ENCODE measurements at places on chromosomes 11 and 22. TPM values are rescaled to one million over a fixed set of nuclear protein-coding genes. Genes with fewer than 3 reads are reported as not detected.

GRCh38 chr11:93197380-93198214, at the start of gene SLC36A4:
Gene SLC36A4 (minus strand): TSS chr11:93197991. CDS start chr11:93197832, 159 bp downstream.
- peak within 1 kb of the TSS; percentile 78 for H3K4me3 ChIP-seq
- no peaks in the 10 kb centered on the region for H3K27me3 ChIP-seq
- peaks cover 8% of the 10 kb centered on the region for H3K4me1 ChIP-seq

GRCh38 chr11:72579816-72580641, 94.2 kb downstream of the PDE2A start:
- no peaks in the 10 kb centered on the region for H3K36me3 ChIP-seq
- H3K27me3 ChIP-seq, result peaks cover 8% of the 10 kb centered on the region
- peak; percentile 45 for DNase-seq
- no peak overlapping the region for H3K27ac ChIP-seq
- H3K4me1 ChIP-seq, result peaks cover 5% of the 10 kb centered on the region

Gene CCDC81
- total RNA-seq, result 0.38 TPM

Gene MUC5B
- total RNA-seq, result 1.2 TPM

- H3K27ac ChIP-seq, result no peak overlapping the region
- H3K4me1 ChIP-seq, result peaks cover 3% of the 10 kb centered on the region
- DNase-seq, result no peak
- no peaks in the 10 kb centered on the region for H3K27me3 ChIP-seq
- no peak overlapping the region for H3K4me3 ChIP-seq
Measured at GRCh38 chr22:41966225-41966606, 3.0 kb upstream of the SEPTIN3 start.

Gene SPDYC
- total RNA-seq, result not detected

DNA sequence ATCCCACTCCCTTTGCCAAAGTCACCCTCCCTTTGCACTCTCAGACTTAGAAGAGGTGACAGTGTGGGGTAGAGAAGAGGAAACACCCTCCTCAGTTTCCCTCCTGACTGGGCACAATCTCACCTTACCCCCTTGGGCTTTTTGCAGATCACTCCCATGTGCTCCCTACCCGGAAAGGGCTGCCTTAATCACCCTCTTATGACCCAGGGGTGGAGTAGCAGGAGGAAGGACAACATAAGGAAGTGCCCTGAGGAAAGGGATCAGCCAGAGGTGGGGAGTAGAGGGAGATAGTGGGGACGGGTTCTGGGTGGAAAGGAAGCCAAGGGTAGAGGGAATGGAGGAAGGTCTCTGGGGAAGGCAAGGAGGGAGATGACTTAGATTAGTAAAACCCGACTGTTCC, 52.0 kb downstream of the NRXN2 start:
- no peak overlapping the region for H3K27ac ChIP-seq
- H3K4me1 ChIP-seq, result no peaks in the 10 kb centered on the region
- DNase-seq, result no peak
- no peaks in the 10 kb centered on the region for H3K36me3 ChIP-seq
- H3K4me3 ChIP-seq, result no peak overlapping the region
- H3K27me3 ChIP-seq, result peaks cover 21% of the 10 kb centered on the region

DNA sequence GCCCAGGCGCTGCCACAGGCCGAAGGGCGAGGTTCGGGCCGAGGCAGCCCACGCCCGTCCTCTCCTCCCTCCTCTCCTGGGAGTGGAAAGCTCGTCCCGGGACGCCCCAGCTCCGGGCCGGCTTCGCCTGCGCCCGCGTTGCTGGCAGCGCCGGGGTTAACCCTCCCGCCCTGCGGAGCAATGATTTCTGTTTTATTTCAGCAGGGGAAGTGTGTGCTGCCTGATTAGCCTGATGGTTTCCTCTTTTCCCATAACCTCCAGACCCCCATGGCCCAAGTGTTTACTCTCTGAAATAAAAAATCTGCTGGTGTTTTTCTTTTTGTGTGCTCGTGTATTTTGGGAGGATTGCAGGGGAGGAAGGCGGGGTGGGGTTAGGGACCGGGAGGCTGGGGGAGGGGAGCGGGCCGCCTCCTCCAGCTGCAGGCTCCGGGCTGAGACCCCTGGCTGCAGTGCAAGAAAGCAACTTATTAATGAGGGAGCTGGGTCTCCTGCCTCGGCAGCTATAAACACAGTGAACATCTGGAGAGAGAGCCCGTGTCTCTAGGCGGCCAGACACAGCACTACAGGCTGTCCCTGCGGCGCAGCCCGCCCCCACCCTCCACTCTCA, 38.6 kb downstream of the ETS1 start:
- H3K36me3 ChIP-seq, result no peaks in the 10 kb centered on the region
- DNase-seq, result peak; percentile 76
- H3K4me1 ChIP-seq, result peaks cover 54% of the 10 kb centered on the region
- H3K4me3 ChIP-seq, result peak overlapping the region; percentile 52

DNA sequence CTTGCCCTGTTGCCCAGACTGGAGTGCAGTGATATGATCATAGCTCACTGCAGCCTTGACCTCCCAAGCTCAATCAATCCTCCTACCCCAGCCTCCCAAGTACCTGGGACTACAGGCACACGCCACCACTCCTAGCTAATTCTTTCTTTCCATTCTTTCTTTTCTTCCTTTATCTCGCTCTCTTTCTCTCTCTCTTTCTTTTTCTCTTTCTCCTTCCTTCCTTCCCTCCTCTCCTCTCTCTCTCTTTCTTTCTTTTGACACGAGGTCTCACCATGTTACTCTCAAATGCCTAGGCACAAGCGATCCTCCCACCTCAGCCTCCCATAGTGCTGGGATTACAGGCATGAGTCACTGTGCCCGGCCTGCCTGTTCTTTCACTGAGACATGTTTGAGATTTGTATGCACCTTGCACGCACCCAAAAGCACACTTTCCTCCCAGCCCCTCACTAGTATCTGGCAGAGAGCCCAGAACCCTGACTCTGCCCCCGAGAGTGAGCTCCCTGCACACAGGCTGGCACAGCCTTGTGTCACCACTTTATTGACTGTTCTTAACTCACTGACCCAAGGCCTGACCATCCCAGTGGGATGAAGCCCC, 56.8 kb downstream of the CD6 start:
- peaks cover 12% of the 10 kb centered on the region for H3K4me1 ChIP-seq
- no peak for DNase-seq
- H3K36me3 ChIP-seq, result no peaks in the 10 kb centered on the region
- H3K27me3 ChIP-seq, result no peaks in the 10 kb centered on the region
- no peak overlapping the region for H3K27ac ChIP-seq

Gene GAB4
- not detected for total RNA-seq

DNA sequence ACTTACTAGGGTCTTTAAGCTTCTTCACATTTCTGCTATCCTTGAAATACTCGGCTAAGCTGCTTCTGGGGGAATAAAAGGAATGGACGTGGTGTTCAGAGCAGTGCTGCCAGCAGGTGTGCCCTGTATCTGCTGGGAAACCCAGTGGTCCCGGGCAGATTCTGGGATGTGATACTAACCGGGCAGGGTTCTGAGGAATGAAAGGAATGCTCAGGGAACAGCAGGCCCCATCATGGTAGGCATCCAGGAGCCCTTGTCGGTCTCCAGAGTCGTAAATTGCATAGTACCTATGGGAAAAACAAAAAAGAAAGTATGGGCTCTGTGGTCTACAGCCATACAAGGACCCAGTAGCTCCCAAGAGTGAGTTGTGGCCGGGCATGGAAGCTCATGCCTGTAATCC, 4.5 kb upstream of the TMEM223 start:
- no peak overlapping the region for H3K4me3 ChIP-seq
- H3K27ac ChIP-seq, result no peak overlapping the region
- DNase-seq, result no peak

DNA sequence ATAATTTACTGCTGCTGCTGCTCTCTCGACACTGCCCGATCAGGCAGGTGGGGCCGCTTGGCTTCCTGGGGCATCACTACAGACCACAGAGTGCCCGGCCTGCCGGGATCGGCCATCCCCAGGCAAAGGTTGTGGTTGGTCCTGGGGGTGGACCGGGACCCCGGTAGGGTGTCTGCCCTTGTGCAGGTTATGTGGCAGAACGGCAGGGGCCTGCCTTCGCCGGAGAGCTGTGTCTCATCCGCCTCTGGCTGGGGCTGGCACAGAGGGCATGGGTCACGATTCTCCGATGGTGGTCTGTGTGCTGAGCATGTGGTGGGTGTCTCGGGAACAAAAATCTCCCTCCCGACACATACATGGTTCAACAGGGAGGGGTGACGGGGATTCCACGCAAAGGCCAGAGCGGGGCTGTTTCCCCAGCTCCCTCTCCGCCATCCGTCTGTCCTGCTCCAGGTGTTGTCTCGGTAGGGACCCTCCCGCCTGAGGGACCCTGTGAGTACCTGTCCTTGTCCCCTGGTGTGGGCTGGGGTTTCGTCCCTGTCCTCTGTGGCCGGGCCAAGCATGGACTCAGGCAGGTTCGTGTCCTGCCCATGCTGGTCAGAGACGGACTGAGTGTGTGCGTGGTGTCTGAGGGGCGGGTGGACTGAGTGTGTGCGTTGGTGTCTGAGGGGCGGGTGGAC, 7.8 kb downstream of the GRAMD4 start:
- H3K27ac ChIP-seq, result no peak overlapping the region
- H3K36me3 ChIP-seq, result peaks cover 15% of the 10 kb centered on the region
- DNase-seq, result no peak
- no peaks in the 10 kb centered on the region for H3K27me3 ChIP-seq

DNA sequence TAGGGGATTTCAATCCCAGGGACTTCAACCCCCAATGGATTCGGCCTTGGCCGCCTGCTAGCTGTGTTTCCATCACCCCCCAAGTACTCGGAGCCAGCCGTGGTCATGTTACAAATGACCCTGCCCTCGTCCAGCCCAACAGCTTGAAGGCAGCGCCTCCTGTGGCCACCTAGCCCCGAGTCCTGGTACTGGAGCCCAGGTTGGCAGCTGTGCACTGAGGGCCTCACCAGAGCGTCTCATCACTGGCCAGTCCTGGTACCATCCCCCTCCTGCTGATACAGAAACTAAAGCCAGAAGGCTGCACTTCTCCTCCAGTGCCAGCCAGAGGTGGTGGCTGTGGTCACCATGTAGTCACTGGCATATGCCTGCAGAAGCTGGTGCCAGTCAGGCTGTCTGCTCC, 44.9 kb upstream of the FADD start:
- no peak overlapping the region for H3K4me3 ChIP-seq
- no peak for DNase-seq
- H3K4me1 ChIP-seq, result no peaks in the 10 kb centered on the region
- H3K36me3 ChIP-seq, result no peaks in the 10 kb centered on the region
- H3K27ac ChIP-seq, result no peak overlapping the region

DNA sequence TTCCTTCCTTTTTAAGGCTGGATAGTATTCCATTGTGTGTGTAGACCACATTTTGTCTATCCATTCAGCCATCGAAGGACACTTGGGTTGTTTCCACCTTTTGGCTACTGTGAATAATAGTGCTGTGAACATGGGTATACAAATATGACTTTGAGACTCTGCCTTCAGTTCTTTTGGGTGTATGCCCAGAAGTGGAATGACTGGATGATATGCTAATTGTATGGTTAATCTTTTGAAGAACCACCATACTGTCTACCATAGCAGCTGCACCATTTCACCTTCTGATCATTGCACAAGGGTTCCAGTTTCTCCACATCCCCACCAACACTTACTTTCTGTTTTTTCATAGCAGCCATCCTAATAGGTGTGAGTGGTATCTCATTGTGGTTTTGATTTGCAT, 30.3 kb downstream of the SGSM1 start:
- no peak overlapping the region for H3K4me3 ChIP-seq
- H3K27me3 ChIP-seq, result no peaks in the 10 kb centered on the region

DNA sequence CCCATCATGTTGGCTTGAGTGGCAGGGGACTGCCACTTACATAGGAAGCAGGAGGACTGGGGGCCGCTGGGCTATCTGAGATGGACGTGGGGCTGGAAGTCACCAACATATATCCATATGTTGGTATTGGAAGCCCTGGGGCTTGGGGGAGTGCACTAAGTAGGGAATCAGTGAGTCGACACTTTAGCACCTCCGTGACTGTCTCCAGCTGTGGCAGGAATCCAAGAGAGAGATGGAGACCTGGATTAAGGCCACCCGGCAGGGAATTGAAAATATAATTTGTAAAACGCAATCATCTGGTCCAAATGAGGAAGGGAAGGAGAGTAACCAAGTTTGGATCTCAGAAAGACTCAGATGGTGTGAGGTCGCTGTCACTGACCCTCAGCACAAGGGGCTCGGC, 68.4 kb downstream of the ELFN2 start:
- H3K27me3 ChIP-seq, result peaks cover 5% of the 10 kb centered on the region
- H3K27ac ChIP-seq, result no peak overlapping the region
- DNase-seq, result no peak
- no peaks in the 10 kb centered on the region for H3K4me1 ChIP-seq
- H3K4me3 ChIP-seq, result no peak overlapping the region

Gene MAML2
- 27.5 TPM for total RNA-seq

GRCh38 chr22:20089977-20090729, 10.1 kb downstream of the DGCR8 start:
- H3K27ac ChIP-seq, result no peak overlapping the region
- no peak for DNase-seq

- no peaks in the 10 kb centered on the region for H3K27me3 ChIP-seq
- no peaks in the 10 kb centered on the region for H3K36me3 ChIP-seq
- peak overlapping the region; percentile 66 for H3K4me3 ChIP-seq
- DNase-seq, result no peak
Measured at GRCh38 chr11:44566952-44567875, 1.8 kb downstream of the CD82 start.

DNA sequence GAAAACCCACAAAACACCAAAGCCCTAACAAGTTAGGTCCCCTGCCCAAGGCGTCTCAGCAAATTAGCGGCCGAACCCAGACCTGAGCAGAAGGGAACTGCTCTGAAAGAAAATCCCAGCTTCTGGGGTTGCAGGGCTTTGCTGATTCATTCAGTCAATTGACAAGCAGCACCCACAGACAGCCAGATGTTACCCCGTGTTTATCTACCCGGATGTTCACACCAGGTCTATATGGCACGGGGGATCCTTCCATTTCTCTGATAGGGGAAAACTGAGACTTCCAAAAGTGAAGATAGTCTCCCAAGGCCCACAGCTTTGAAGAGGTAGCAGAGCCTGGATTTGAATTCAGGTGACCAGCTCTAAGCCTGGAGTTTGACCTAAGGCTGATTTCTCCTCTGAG, 14.0 kb upstream of the OAF start:
- DNase-seq, result no peak
- no peaks in the 10 kb centered on the region for H3K36me3 ChIP-seq
- no peaks in the 10 kb centered on the region for H3K4me1 ChIP-seq
- peaks cover 5% of the 10 kb centered on the region for H3K27me3 ChIP-seq

DNA sequence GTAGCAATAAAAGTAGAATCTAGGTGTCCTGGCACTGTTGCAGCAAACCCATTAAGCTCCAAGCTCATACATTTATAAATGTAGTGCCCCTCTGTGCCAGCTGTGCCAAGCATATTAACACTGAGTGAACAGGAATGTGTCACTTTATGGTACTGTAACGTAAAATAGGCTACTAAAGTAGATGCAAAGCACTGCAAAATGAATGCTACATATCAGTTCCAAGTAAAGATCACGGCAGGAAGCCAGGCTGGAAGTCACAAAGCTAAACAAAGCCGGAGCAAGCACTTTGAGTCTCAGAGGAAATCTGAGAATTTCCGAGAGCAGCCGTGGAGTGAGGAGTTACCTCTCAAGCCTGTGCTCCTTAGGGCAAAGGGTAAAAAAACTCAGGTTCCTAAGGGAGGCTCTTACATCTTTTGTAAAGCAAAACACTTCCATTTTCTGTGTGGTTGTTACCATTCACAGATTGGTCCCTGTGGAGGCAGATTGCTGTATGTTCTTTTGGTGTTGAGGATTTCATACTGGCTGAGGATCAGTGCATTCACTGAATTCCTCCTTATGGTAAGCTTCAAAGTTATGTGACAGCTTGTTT, 85.7 kb downstream of the WNT11 start:
- H3K36me3 ChIP-seq, result peaks cover 8% of the 10 kb centered on the region
- no peak overlapping the region for H3K4me3 ChIP-seq
- H3K27me3 ChIP-seq, result no peaks in the 10 kb centered on the region
- peak overlapping the region; percentile 58 for H3K27ac ChIP-seq
- DNase-seq, result no peak

Data from upper lobe of right lung (tissue), 1 donor.